ENCODE measurements at places on chromosomes 5 and 9. TPM values are rescaled to one million over a fixed set of nuclear protein-coding genes. Genes with fewer than 3 reads are reported as not detected.

- DNase-seq: no peak
Observed at GRCh38 chr5:139137697-139138096, 60.5 kb downstream of the SIL1 start.

GRCh38 chr5:17185773-17186172, 31.7 kb upstream of the BASP1 start:
- no peak for DNase-seq

- DNase-seq: no peak
Observed at GRCh38 chr5:178116143-178116885, 3.0 kb downstream of the N4BP3 start.

The RASGRF2 gene
- 1.6 TPM for polyA plus RNA-seq

DNA sequence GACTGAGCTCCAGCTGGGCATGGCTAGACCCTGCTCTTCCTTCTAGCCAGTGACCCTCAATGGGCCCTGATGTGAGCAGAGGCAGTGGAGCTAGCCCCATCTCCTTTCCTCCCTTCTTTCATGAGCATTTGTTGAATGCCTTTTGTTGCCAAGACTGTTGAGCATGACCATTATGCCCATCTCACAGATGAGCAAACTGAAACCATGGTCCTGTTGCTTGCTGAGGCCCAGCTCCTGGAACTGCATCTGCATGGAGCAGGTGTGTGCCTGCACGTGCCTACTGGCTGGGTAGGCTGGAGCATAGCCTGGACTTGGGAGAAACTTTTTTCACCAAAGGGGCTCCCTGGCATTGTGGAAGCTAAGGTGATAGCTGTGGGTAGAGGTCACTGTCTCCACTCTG, 3.0 kb upstream of the WNK2 start:
- no peak for DNase-seq

DNA sequence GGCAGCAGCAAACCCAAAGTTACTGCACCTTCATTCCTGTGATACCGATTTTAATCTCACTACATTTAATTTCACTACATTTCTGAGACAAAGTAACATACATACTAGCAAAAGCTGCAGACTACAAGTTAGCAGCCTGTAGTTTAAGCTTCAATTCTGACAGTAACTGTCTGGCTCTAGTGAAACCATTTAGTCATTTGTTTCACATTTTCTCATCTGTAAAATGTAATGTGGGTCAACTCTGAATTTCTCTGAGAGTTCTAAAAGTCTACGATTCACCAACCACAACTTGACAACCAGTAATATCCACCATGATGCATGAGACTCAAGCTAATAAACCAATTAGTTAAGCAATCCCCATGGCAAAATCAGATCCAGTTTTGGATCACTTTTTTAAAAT, 408.9 kb downstream of the PDE4D start:
- no peak for DNase-seq

DNA sequence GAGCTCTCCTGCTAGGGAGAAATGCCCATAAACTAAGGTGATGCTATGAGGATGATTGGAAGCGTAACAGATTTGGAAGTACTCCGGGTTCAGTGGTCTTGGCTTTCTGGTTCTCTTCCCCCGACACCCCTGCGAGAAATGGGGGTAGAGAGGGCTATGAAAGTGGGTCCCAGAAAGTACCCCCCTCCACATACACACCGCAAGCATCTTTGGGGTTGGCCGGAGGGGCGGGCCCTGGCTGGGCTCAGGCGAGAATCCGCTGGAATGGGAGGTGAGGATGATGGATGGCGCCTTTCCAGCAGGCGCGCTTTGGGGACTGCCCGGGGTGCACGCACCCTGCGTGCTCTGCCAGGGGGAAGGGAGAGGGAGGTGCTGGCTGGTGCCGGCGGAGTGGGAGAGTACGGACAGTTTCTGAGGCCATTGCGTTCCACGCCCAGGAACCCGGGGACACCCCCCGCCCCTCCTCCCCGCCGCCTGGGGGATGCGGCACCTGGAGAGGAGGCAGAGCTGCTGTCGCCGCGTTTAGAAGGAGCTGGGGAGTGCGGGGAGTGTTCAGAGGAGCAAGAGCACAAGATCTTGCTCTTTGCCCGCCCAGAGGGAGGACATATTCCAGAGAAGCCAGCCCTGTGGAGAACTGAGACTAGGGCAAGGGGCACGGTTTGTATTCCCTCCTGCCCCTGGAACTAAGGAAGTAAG, 1.9 kb downstream of the PCSK5 start:
- DNase-seq: no peak

DNA sequence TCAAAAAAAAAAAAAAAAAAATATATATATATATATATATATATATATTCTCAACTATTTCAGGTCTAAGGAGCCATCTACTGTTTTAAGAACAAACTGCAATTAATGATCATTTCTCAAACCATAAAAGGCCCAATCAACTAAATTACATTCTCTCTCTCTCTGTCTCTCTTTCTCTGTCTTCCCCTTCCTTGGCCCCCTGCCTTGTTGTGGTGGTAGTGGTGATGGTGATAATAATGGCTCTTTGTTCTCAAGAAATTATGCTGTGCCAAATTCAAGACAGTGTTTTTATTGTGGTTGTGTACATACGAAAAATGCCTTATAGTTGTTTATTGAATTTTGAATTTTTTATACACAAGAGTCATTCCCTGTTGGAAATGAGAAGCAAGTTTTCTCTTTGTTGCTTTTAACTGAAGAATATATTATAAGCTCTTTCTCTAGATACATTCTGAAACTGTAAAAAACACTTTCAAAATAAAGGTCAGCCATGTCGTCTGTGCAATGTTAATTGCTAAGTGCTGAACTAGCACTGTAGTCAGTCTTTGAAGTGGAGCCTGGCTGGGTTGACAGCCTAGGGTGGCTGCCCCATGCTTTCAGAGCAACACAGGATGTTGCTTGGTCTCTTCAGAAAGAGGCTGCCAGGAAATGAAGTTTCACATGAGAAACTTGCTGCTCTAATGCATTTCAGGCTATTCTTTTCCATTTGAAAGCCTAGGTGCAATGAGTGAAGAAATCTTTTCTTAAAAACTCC, 96.0 kb downstream of the HINT1 start:
- DNase-seq: no peak

The SLCO6A1 gene
- not detected for polyA plus RNA-seq

The CNTNAP3B gene
- 12.8 TPM for polyA plus RNA-seq

The LEAP2 gene
- 3.7 TPM for polyA plus RNA-seq

- DNase-seq: peak; percentile 80
Observed at GRCh38 chr5:172403189-172403796, 51.0 kb downstream of the SH3PXD2B start.

The HSD17B3 gene
- 0.72 TPM for polyA plus RNA-seq

- DNase-seq: no peak
Observed at GRCh38 chr9:69499959-69500358, 172.2 kb downstream of the APBA1 start.

GRCh38 chr5:5930561-5930960, 447.8 kb downstream of the MED10 start:
- no peak for DNase-seq

The NR2F1-AS1 gene
- 50.0 TPM for polyA plus RNA-seq

- no peak for DNase-seq
Observed at GRCh38 chr5:68274847-68275651, 59.5 kb downstream of the PIK3R1 start.

The PCDHB7 gene
- 4.7 TPM for polyA plus RNA-seq

- no peak for DNase-seq
Observed at GRCh38 chr9:118596374-118597015, 772.7 kb downstream of the BRINP1 start.

The SIL1 gene
- polyA plus RNA-seq: 59.7 TPM

DNA sequence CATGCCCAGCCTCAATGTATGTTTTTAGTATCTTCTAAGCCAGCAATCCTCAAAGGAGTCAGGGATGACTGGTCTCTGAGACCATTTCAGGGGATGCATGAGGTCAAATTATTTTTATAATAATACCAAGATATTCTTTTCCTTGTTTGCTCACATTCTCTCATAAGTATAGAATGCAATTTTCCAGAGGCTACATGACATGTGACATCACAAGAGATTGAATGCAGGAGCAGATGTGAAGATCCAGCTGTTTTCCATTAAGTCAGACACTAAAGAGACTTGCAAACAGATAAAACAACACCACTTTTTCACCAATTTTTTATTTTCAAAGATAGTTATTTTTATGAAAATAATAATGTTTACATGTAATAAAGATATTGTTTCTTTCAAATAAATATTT, 22.0 kb upstream of the FREM1 start:
- DNase-seq: no peak

DNA sequence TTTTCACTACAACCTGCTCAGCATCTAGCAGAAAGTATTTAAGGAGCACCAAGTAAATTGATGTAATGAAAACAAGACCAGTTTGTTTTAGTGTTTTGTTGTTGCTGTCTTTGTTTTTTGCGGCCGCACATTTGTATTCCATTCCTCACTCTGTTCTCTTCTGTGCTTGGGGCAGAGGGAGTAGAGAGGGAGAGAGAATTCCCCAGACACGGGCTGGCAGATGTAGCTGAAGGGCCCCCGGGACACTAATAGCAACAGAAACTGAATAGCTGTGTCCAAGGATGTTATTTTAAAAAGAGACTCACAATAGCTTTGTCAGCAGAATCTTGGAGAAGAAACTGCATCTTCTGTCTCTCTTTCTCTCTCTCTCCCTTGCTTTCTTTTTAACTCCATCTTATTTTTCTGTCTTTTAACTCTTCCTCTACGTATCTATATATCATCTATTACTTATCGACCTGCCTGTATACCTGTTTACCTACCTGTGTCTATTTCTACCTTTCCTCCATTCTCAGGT, 145.3 kb downstream of the PAPPA start:
- no peak for DNase-seq

The NRG2 gene
- 1.5 TPM for polyA plus RNA-seq

GRCh38 chr5:101435768-101436167, 532.7 kb upstream of the ST8SIA4 start:
- peak; percentile 4 for DNase-seq

- no peak for DNase-seq
Observed at GRCh38 chr5:134590992-134591659, 41.5 kb downstream of the SAR1B start.

DNA sequence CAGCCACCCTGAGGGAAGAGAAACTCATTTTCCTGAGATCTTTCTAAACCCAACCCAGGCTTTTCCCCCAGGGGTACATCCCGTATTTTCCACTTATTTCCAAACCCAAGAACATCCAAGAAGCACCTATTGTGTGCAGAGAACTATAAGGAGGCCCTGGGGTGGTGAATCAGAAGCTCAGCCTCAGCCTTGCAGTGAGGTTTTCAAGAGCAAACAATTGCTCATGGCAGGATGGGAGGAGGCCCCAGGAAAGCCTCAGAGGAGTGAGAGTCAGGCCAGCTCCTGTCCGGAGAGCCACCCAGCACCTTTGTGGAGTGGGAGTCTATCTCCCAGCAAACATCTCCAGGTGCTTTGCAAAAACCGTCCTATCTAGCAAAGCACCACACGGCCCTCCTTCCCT, 19.2 kb downstream of the NIPAL4 start:
- no peak for DNase-seq

DNA sequence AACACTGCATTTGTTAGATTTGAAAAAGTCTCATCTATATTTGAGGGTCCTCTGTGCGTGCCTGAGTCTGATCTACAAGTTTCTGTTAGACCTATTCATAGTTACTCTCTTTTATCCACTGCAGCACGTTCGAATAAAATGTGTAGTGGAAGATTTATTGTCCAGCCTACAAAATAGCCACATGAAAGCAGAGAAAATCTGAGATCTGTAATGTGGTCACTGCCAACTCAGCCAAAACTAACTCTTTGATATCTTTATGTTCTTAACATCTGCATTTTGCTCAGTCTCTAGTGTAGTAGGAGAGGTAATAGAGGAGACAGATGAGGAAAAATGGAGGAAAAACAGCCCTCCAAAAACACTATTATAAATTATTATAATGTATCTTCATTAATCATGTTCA, 354.0 kb downstream of the NPR3 start:
- no peak for DNase-seq

GRCh38 chr5:20678814-20679298, 690.9 kb upstream of the CDH18 start:
- no peak for DNase-seq

The OR1L8 gene
- polyA plus RNA-seq: 0.14 TPM

DNA sequence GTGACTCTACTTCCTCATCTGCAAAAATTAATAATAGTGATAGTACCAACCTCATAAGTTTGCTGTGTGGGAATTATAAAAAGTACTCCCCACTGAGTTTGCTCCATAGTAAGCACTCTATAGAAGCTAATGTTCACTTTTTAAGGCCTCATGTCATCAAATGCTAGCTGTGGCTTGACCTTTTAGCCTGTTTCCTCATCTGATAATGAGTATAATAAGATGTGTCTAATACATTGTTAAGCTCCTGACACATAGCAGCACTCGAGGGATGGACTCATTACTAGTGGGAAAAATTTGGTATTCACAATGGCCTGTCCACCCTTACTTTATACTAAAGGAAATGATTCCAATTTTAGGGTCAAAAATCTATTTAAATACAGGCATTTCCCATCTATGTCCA, 26.1 kb upstream of the CAST start:
- no peak for DNase-seq

- no peak for DNase-seq
Observed at GRCh38 chr9:14251154-14252071, 62.5 kb downstream of the NFIB start.

DNA sequence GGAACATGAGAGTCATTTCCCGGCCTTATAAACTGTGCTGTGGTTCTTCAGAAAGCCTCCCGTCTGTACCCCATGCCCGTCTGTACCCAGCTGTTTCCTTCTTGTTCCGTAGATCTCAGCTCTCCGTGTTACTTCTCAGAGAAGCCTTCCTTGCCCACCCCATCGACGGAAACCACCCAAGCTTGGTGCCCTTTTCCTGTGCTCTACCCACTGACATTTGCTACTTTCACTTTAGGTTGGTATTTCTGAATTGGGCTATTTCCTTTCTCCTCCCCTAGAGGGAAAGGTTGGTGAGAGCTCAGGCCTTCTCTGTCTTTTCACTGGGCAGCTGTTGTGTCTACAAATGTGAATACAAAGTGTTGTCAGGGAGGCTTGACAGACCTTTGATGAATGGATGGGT, 764.5 kb upstream of the ADAMTS16 start:
- no peak for DNase-seq

DNA sequence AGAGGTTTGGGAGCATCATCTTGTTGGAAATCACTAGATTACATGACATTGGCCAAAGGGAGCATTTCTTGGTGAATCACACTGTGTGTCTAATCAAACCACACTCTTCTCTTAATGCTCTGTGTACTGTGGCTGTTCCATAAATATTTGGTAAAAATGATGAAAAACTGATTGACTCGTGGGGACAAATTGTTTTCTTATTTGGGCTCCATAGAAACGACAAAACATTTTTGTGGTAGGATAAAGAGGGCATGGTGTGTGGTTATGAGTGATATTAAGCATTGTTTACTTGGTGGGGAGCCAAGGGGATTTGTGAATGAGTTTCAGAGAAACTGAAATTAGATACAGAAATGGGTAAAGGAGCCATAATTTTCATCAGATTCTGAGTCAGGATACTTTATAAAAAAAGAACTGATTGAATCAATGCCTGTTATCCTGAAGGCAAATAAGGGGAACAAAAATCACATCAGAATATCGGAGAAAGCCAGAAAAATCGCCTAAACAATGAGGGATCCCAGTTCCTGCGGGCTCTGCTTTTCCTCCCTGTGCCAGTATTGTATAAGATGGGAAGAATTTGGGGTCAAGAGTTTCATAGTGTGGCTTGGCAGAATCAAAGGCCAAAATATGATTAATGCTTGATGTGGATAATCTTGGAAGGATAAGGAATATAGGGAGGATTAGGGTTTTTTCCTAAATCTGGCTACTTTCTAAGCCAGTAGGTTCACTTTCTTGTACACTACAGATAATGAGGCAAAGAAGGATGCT, 33.3 kb downstream of the FBXL7 start:
- no peak for DNase-seq

Data from right renal cortex interstitium (tissue), 3 donors.